CD4-positive, alpha-beta T cell treated with Interferon gamma for 1 hour (primary cell): ENCODE measurements at places on chromosomes 2 and 18.

- no peak for DNase-seq
Observed at GRCh38 chr18:12595571-12596255, 62.2 kb downstream of the SPIRE1 start.

DNA sequence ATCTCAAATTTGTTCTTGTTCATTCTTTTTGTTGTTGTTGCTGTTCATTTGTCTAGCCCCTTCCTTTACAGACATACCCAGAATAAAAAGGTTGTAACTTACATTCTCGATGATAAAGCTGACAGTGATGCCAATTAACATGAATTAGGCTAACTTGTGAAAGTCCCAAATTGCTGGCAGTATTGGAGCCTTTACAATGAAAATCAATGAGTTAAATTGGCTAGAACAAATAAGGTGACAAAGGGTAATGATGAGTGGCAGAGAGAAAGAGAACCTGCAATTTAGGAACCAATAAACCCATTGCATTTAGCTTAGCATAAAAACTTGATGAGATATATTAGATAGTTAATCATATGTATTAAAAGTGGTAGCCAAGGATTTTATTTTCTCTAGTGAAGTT is 521.0 kb downstream of the ADCYAP1 start:
- no peak for DNase-seq

GRCh38 chr18:56511996-56512395 is 126.4 kb downstream of the TXNL1 start:
- DNase-seq, result no peak

DNA sequence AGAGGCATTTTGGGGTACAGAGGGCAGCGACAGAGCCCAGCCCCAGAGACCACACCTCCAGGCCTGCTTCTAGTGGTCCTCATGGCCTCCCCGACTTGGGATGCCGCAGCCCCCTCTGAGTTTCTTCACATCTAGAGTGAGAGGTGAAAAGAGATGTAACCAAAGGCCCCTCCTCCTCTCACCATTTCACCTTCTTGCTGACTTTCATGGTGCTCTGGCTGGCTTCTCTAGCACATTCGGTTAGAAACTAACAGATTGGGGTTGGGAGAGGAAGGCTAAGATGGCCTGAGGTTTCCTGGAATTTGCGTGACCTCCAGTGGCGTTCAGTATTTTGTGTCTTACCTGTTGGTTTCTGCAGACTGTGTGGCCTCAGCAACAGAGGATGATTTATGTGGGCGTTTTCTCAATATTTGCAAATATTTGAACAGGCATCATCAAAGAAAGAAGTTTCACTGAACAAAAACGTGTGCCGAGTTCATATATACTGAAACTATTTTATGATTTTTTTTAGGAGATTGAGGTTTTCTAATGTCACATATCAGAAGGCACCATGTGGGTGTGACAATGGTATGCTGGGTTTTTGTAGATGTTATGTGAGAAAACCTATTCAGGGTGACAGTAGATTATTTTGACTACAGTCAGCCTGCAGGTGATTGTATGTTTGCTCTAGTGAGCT is 69.9 kb upstream of the BCL2L11 start:
- DNase-seq, result no peak
